ENCODE measurements at places on chromosomes 4 and X.
A peak's percentile ranks its signal among the peaks of the same experiment; 100 is the strongest.

GRCh38 chr4:23741681-23742191 is 148.1 kb downstream of the PPARGC1A start:
- DNase-seq, result no peak

DNA sequence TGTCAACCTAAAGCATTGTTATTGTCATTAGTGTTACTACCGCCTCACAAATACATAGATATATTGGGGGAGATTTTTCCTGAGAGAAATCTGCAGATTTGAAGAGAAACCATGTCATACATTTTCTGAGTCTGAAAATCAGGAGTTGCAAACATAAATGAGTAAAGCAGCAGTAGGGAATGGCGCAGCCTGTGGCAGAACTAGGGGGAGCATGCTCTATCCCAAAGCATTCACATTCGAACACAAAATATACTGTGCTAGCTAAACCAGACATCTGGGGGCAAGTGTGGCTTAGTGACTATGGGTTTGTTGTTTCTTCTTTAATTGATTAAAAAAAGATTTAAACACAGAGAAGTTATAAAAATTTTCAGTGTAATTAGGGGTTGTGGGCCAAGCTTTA is 83.2 kb downstream of the CPE start:
- DNase-seq, result no peak

DNA sequence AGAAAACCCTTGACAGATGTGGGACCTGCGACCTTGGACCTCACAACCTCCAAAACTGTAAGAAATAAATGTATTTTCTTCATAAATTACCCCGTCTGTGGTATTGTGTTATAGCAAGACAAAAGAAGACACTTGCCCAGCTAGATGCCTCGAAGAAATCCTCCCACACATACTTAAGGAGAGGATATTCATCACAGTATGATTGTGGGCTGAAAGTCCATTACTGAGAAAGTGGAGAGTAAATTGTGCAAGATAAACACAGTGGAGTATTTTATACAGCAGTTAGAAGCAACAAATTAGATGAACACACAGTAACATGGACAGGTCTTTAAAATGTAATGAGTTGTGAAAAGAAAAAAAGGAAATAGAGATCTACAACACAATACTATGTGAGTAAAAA is 25.8 kb upstream of the PLA2G12A start:
- no peak for DNase-seq

GRCh38 chr4:6935965-6936364 is 26.3 kb downstream of the TBC1D14 start:
- DNase-seq, result no peak

DNA sequence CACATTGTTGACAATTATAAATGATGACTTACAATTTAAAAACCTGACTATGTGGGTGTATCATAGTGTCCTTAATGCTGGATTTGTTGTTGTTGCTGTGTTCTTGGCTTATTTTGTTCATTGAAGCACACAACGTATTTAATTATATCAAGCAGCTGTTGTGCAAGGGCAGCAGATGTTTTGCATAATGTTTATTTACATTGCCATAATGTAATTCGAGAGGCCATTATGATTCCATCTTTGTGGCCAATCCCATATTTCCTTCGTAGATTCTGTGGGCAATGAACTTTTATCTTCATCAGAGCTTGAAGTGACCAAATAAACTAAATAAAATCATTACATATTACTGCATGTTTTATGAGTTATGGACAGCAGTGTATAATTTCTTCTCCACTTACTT is 422.6 kb upstream of the GALNTL6 start:
- no peak for DNase-seq

DNA sequence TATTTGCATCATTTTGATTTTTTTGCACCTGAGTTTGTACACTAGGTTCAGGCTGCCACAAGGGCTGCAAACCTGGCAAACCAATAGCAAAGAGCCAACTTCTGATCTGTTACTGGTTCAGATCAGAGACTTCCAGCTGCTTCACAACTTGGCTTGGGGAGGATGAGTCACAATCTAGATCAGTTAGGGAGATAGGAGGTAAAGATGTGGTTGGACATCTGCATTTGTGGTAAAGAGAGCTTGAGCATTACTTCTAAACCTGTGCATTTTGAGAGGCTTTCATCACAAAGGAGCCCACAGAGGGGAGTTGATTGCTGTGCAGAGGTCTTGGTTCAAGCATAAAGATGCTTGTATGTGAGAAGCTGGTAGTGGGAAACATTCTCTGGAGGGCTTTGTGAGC is 34.5 kb downstream of the LINC00632 start:
- peak; percentile 49 for DNase-seq

GRCh38 chr4:87805971-87806370 is 6.6 kb downstream of the IBSP start:
- DNase-seq, result peak; percentile 56
